ENCODE measurements at places on chromosomes 1 and 21.

- DNase-seq: no peak
Observed at GRCh38 chr1:147156642-147157041, 15.6 kb downstream of the PRKAB2 start.

DNA sequence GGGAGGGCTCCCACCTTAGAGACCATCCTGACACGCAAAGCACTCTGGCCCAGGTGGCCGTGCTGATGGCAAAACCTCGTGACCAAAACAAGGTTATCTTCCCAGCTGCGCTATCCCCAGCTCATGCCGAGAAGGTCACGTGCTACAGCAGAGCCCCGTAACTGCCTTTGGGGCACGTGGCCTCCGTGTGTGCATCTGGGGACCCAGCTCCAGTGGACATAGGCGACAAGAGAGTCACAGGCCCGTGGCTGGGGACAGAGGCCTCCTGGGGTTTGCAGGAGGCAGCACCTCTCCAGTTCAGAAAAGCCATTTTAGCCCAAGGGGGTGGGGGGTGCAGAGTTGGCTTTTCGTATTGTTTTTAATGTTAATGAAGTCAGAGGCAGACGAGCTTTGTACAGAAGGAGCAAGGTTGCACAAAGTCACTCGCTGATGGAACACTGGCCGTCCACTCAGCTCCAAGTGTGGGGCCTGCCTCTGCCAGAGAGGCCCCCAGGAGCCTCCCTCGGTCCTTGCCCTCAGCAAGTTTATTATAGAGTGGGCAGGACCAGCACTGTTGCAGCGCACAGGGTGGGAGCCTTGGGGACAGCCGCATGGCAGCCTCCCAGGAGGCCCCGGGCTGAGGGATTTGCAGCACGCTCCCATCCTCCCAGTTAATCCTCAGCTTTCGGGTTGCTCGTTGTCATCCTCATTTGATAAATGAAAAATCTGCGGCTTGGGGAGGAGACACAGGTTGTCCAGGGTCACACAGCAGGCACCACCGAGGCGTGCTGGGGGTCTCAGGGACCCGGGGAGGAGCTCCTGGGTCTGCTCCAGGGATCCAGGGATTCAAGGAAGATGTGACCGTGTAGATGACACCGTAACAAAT is 8.0 kb upstream of the PDE9A start:
- DNase-seq: no peak

GRCh38 chr1:88266051-88266450 is 418.0 kb upstream of the PKN2 start:
- DNase-seq: no peak

- DNase-seq: peak; percentile 36
Observed at GRCh38 chr21:46515109-46515508, 56.4 kb downstream of the DIP2A start.

GRCh38 chr21:17753736-17754135 is 65.4 kb downstream of the C21orf91 start:
- DNase-seq: no peak

All from KG1 (cell line).